ENCODE measurements at places on chromosomes 2 and 18. TPM values are rescaled to one million over a fixed set of nuclear protein-coding genes. Genes with fewer than 3 reads are reported as not detected.

- DNase-seq, result no peak
These were observed 323.0 kb downstream of the PTPRM start for GRCh38 chr18:7890075-7890474.

DNA sequence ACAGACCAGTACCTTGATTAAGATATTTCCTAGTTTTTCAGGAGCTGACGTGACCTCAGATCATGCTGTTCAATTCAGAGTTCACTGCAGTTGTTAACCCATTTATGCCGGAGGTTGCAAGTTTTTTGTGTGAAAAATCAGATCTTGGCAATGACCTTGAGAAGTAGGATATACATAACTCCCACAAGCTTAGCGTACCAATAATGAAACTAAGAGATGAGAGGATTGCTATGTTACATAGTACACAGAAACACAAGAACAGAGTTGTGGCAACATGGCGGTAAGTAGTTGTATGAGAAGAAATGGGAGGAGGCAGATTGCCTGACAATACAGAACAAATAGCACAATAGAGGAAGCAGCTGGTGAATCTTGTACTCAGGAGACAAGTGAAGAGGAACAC, 39.1 kb downstream of the PPIG start:
- DNase-seq, result no peak

DNA sequence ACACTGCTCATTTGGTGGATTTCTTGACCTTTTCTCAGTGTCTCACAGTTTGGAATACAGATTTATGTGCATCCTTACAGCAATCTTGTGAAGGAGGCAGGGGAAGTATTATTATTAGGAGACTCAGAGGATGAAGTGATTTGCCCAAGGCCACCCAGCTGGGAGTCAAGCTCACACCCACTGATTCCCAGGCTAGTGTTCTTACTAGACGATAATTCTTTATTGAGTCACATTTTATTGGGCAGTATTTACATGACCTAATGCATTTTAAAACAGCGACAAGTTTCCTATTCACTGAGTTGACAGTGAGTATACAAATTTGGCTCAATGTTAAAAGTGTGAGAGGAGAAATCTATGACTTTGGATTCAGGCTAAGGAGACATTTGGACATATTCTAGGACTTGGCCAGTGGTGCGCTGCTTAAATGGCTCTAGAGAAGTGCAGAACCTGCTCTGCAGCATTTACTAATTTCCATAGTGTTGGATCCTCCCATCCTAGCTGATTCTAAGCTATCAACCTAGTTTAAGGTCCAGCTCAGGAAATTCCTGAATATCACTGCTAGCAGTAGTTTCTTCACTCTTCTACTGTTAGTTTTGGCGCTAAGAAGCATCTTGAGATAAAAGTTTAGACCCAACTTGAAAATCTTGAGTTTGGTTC, 199.3 kb downstream of the MTX2 start:
- DNase-seq, result no peak

GRCh38 chr2:100381240-100381639, 36.2 kb downstream of the CHST10 start:
- peak; percentile 65 for DNase-seq

- no peak for DNase-seq
These were observed 230.2 kb upstream of the TNP1 start for GRCh38 chr2:217090024-217090473.

DNA sequence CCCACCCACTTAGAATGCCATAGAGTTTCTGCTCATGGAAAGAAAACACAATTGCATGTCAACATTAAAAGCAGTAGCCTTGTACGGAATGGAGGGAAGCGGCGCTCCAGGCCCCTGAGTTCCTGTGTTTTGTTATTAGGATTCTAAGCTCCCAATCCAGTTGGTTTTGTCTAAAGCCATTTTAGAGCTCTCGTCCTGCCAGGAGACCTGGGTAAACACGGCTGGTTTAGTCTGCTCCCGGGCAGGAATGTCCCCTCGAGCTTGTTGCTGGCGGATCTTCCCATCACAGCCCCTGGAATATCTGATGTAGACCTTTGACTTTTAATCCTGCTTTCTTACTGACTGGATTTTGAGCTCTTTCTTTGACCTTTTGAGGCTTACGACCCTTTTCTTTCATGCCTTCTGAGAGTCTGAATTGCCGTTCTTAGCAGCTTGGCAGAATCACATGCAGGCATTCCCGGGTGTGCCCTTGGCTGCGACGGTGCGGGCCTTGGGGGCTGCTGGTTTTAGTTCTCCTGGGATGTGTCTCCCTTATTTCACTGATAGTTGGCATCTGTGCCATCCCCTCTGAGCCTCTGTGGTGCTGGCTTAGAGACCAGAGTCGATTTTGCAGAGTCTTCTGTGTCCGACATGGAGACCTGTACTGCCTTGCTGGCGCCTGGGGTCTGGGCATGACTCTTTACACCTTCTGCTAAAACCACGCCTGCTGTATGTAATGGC, 25.4 kb downstream of the GREB1 start:
- no peak for DNase-seq

ZNF514 gene
- polyA plus RNA-seq, result 7.5 TPM

DNA sequence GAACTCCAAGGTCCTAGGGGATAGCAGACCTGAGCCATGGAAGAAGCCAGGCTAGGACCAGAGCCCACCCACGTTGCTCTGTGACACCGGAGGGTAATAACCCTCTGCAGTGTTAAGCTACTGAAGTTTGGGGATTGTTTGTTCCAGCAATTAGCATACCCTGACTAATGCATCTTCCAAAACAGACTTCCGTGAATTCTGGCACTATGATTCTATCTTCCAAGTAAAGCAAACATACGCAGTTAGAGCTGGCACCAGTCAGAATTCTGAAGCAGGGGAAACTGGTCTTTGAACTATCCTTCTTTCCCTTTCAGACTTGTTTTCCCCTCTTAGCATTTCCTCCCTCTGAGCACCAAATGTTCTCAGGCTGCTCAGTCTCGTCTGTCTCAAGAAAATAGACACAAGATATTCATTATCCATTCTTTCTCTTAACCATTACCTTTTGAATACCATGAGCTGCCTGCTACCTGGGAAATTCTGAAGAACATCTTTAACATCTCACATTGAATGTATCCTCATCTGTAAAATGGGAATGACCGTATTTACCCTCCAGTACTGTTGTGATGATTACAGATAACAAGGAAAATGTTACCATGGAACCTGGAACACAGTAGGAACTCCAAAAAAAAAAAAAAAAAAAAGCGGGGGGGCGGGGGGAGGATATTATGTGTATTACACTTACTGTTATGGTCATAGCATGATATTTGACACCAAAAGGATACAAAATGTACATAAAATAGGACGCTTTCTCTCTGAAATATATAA, 108.2 kb downstream of the TCF4 start:
- peak; percentile 91 for DNase-seq

ASTL gene
- not detected for polyA plus RNA-seq

CXCR4 gene
- polyA plus RNA-seq, result 89.1 TPM

DNA sequence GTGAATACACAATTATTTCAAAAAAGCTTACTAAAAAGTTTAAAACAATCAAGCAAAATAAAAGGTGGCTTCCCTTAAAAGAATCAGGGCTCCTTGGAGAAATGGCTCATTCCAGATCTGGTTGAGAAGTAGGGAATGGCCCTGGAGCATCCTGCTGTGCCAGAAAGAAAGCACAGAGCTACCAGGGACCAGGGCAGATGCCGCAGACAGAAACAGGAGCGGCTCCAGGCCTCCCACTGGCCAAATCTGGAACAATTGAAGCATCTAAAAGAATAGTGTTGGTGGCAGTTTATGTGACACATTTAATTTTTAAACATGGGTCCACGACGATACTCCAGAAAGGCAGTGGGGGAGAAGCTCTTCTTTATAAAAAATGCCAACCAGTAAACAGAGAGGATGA, 75.5 kb downstream of the GBX2 start:
- DNase-seq, result no peak

NT5C1B gene
- polyA plus RNA-seq, result not detected

DNA sequence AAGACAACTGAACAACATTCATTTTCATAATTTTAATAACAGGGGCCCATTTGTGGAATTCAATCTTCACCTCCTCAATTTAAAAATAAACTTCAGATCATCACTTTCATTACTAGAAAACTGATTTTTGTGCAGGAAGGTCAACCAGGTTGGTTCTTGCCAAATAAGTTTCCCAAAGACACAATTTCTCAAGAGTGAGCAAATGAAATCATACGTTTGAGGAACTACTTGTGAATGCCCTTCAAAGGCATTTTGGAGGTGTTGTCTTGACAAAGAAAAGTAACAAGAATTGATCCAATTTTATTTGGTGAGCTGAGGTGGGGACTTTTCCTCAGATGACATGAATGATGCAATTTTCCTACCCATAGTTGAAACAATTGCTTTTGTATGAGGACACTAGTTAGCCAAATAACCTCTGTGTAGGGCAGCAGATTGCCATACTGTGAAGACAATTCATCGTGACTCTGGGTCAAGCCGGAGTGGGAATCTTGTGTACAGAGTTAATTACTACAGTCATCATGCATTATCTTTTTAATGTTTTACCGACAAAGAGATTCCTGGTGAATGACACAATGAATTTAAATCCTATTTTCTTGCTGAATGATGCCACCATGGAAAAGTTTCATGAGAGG, 121.8 kb downstream of the TGFA start:
- DNase-seq, result no peak

- peak; percentile 17 for DNase-seq
These were observed 68.1 kb upstream of the TCF7L1 start for GRCh38 chr2:85064927-85065577.

DNA sequence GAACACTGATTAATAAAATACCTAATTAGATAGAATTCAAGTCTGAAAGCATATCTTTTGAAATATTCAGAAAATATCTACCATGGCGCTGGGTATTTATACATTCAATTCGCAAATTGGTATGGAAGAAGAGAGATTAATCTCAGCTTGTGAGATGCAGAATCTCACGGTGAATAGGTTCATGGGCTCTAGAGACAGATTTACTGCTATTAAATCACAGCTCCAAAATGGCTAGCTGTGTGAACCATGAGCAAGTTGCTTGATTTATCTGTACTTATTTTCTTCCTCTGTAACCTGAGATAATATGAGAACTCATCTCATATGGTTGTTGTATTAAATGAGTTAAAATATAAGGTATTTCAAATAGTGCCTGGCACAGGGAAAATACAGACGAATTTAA, 556.7 kb downstream of the FBXO15 start:
- no peak for DNase-seq

- DNase-seq, result no peak
These were observed 323.0 kb downstream of the FBXO15 start for GRCh38 chr18:73824671-73825070.

PGAP1 gene
- 3.6 TPM for polyA plus RNA-seq

DNA sequence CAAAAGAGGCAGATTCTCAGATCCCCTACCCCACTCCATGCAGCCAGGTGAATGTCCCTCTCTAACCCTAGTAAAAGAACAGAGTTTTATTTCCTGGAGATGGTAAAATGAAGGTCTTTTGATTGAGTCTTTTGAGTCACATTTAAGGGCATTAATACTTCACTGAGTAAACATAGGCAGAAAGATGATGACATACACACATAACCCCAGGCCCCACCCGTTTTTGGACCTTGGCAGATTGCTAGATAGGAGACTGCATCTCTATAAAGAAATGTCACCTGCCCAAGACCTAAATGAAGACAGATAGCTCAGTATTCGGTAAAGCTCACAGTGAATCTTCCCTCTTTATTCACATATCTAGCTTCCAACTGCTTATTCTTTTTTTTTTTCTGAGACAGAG, 28.3 kb upstream of the PEX13 start:
- DNase-seq, result no peak

LDLRAD4 gene
- polyA plus RNA-seq, result 20.2 TPM

GAREM1 gene
- 4.4 TPM for polyA plus RNA-seq

CAPN13 gene
- 1.7 TPM for polyA plus RNA-seq

DNA sequence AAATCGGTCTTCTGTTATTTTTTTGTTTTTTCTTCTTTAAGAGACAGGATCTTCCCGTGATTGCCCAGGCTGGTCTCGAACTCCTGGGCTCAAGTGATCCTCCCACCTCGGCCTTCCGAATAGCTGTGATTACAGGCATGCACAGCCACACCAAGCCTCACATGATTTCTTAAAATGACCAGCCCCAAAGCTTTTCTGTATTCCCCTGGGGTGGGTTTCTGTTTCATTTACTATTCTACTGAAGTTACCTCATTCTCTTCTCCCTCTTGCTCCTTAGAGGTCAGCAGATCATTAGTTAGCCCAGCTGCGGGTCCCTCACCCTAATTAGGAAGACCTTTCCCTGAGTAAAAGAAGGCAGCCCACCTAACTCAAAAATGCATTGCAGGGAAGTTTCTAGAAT, 27.6 kb downstream of the SLC1A4 start:
- DNase-seq, result no peak

DNA sequence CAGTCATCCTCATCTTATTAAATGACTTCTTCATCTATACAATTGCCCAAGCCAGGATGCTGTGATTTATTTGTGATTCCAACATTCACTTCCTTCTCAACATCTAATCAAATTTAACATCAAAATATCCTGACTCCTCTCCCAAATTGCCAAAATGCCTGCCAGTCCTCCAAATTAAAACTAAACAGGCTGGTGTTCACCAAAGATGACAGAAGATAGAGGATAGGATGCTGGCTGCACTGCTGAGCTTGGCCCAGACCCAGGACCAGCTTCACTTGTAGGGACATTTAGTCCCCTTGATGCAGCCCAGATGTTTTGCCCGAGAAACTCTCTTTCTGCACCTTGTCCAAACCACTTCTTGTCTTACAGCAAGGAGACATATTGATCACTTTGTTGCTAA, 540.0 kb upstream of the CNTNAP5 start:
- no peak for DNase-seq

- no peak for DNase-seq
These were observed 20.9 kb upstream of the ANXA4 start for GRCh38 chr2:69721022-69721421.

LIPG gene
- 0.44 TPM for polyA plus RNA-seq

DNA sequence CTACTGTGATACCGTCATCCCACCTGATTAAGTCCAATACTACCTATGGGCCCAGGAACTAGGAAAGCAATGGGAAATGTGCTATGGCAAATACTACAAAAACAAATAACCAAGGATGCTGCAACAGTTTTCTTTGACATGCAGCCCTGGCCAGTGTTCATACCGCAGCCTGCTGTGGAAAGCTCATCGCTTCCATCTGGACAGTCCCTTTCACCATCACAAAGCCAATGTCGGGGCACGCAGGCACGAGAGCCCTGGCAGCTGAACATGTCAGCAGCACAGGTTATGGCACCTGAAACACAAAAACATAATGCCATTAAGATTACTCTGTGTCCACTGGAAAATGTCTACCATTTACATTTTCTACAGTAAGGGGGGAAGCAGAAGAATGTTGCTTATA, 1621.1 kb downstream of the LRP1B start:
- no peak for DNase-seq

- peak; percentile 26 for DNase-seq
These were observed 316.2 kb downstream of the EPHA4 start for GRCh38 chr2:221255862-221256261.

- DNase-seq, result no peak
These were observed 8.1 kb upstream of the ATP6V1B1 start for GRCh38 chr2:70927641-70928040.

DNA sequence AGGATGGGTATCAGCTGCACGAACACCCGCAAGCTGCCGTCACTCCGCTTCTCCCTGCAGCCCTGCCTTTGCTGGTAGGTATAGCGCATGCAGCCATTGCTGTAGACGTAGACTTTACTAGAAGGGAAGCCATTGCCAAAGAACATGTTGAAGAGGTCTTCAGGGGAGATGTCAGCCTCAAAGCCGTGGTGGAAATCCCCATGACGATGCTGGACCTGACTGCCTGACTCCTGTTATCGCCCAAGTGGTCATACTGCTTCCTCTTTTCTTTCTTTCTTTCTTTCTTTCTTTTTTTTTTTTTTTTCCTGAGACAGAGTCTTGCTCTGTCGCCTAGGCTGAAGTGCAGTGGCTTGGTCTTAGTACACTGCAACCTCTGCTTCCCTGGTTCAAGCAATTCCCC, 68.7 kb upstream of the SPRED2 start:
- no peak for DNase-seq

CHRNG gene
- not detected for polyA plus RNA-seq

GRCh38 chr2:136342138-136342537, 224.2 kb upstream of the CXCR4 start:
- no peak for DNase-seq
